ENCODE measurements at places on chromosomes 1 and 21.

- no peak for DNase-seq
Observed at GRCh38 chr1:106178791-106179190, 877.7 kb upstream of the PRMT6 start.

GRCh38 chr21:22189278-22189677, 1191.1 kb downstream of the NCAM2 start:
- no peak for DNase-seq

GRCh38 chr1:204575221-204576190, 59.3 kb downstream of the MDM4 start:
- no peak for DNase-seq

GRCh38 chr1:3420218-3420951, 34.1 kb upstream of the ARHGEF16 start:
- DNase-seq: no peak

GRCh38 chr1:186763107-186763506, 65.6 kb upstream of the PLA2G4A start:
- no peak for DNase-seq

DNA sequence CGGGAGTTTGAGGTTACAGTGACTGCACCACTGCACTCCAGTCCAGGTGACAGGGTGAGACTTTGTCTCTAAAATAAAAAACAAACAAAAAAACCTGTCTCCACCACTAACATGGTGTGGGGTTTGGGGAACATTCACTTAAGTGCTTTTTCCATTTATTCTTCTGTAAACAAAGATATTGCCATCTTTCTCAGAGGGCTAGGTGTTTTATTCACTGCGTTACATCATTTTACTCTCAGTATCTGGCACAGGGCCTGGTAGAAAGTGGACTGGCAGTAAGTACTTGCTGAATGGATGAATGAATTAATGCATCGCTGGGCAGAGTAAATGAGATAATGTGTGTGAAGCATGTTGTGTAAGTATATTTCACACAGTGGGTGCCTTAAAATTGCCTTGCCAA, 20.1 kb downstream of the KIAA0040 start:
- no peak for DNase-seq

DNA sequence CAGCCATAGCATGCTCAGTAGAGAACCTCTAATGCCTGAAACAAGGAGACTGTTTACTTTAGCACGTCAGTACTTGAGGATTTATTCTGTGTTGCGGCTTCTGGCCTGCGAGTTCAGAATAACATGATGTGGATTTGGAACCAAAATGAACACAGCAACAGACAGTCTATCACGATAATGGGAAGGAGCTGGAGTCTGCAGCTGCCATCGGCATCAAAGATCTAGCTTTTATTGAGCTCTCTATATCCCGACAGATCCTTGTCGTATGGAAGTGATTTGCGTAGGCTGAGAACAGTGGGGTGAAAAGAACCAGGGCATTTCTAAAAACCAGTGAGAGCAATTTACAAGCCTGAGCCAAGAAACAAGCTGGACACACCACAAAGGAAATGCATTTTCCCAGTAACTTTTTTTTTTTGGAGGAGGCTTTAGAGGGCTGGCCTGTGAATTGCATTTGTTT, 294.2 kb downstream of the KIF26B start:
- DNase-seq: no peak

DNA sequence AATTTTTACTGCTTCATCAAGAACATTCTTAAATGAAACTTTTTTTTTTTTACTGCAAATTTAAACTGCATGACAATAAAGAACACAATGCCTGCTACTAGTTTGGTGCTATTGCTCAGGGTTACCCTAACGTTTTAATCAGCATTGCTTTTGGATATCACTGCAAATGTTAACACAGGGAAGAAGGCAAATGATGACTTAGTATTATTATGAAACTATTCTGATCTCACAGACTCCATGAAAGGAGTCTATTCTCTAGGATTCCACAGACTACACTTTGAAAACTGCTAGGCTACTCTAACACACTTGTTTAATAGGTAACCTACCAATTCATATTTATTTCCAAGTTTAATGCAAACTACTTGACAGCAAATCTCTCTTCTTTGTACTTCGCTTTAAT, 49.8 kb downstream of the GATAD2B start:
- no peak for DNase-seq

DNA sequence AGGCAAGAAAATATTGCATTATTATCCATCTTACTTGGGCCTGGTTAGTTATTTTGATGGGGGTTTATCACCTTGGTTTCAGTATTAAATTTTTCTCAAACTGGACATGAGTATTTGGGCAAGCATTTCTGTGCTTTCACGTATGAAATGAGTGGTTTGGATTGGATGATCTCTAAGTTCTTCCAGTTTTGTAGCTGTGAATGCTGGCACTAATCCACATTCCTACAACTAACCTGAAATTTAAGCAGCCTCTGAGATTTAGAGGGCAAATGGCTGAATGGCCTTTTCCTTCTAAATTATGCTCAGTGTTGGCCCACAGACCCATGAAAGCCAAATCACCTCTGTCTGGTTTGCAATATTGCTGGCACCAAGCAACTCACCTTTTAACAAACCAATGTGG, 475.0 kb upstream of the B3GALT2 start:
- no peak for DNase-seq

DNA sequence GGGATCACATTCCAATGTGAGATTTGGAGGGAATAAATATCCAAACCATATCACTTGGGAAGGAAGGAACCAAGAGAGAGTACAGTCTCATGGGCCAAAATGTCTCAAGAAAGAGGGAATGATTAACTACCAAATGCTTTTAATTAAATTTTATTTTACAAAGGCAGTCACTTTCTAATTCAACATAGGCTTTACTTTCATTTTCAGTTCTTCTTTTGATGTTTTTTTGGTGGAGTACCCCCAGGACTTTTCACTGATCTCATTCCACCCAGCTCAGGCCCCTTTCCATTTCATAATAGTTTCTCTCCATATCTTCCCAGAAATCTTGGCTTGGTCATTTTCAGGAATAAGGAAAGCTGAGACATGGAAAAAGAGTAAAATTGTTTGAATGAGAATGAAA, 5.1 kb upstream of the SLAMF7 start:
- DNase-seq: no peak

DNA sequence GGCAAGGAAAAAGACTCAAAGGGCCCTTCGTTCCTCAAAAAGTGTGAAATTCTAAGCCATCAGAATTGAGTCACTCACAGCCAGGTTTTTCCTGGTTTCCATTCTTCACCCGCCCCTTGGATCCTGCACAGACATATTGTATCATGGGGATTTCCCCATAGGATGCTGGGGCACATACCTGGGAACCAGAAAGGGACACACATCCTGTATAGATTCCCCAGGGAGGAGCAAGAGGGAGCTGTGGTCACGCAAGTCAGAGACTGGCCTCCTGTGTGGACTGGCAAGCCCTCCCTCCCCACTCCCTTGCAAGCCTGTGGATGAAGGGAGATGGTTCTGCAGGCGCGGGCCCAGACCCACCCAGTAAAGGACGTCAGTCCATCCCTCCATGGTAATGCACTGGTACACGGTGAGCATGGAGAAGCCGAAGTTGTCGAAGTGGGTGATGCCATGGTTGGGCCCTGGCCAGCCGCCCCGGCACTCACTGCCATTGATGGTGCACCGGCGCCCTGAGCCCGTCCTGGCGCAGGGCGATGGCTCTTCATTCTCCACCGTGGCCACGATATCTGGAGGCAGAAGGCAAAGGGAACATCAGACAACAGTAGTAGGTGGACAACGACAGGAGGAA, 23.2 kb downstream of the CACNA1S start:
- no peak for DNase-seq

DNA sequence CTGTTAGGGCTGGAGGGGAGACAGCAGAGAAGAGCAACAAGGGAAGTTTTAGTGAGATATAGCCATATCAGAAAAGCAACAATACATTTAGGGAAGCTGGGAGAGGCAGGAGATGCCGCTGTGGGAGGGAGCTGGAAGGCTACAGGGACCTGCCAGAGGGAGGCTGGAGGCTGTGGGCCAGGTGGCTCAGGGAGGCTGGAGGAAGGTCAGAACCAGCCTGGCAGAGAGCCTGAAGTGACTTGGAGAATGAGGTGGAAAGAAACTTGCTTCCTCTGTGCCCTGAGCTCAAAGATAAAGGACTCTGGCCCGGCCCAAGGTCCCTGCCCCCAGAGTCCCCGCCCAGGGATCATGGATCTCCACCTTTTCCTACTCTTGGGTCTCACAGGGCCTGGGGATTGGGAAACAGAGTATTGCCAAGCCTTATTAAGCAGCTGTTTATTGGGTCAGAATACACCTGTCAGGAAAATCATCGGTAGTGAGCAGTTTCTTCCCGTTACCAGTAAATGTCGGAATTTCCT, 85.9 kb downstream of the KIF26B start:
- no peak for DNase-seq

DNA sequence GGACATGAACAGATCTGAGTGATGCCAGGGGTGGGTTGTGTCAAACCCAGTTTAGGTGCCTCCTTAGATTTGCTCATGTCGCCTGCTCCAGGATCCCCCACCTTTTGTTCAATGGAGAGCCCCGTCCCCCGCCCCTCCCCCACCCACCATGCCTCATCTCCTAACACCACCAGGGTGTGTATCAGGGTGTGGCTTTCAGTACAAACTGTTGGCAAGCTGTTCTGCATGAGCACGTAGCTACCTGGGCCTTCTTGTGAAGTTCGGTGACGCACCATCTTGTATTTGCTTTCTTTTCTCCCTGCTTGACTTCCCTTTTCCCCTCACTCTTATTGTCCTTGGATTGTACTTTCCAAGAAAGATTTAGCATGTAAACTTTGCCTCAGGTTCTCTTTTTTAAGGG, 94.8 kb downstream of the EBNA1BP2 start:
- no peak for DNase-seq

- no peak for DNase-seq
Observed at GRCh38 chr1:232211149-232211548, 418.8 kb downstream of the SIPA1L2 start.

GRCh38 chr1:183580281-183580682, 10.0 kb downstream of the NCF2 start:
- DNase-seq: no peak
